ENCODE measurements at places on chromosomes 12 and 14.

- DNase-seq, result no peak
Observed at GRCh38 chr12:28164644-28165275, 25.5 kb upstream of the CCDC91 start.

DNA sequence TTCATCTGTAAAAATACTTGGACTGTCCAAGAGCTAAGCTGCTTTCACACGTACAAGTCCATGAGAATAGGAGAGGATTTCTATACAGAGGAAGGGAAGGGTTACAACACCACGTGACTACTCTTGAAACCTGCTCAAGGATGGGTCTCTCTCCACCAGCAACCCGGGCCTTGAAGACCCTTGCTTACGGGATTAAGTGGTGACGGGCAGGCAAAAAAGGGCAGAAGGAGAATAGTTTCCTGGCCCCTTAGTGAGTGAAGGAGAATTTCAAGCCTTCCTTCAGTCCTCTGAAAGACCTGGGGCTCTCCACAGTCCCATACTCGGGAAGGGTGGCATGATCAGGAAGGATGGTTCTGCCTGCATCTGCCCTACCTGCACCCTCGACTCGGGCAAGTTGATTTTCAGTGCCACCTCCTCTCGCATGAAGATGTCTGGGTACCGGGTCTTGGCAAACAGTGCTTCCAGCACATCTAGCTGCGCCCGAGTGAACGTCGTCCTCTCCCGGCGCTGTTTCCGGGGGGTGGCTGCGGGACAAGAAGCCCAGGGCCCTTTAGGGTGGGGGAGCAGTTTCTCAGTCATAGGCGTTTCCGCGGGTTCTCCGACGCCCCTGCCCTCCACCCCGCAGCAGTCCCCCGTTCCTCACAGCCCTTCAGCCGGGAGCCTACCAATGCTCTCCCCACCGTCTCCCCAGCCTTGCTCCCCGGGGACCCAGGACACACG, 6.3 kb downstream of the OTX2 start:
- no peak for DNase-seq

DNA sequence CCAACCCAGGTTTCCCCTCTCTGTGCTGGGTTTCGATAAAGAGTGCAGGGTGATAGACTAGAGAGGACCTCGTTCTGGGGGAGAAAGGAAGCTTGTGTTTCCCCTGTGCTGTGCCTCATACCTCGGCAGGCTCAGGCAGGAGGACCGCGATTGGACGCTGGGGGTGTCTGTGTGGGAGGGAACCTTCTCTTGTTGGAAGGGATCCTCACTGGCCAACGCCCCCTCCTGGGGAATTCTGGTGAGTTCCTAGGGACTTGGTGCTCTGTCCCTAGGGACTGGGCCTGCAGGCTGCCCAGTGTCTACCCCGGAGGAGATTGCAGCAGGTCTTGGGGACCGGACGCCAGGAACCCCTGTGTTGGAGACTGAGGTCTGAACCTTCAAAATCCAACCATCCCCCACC, 157.4 kb upstream of the PRMT8 start:
- no peak for DNase-seq

DNA sequence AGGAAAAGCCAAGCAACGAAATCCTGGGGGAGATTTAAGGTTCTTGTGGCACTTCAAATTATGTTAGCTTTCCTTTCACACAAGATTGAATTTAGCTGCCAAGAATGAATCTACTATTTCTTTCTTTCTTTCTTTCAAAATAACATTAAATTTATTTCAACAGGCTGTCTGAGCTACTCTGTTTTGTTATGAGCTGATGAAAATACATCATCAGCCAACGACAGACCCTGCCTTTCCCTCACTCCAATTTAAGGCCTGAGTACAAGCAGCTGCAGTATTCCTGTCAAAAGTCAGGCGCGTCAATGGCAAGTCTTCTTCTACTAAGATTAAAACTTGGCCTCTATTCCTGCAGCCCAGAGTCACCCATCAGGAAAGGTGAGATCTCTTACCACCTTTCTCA, 347.7 kb upstream of the FLRT2 start:
- DNase-seq, result no peak

- no peak for DNase-seq
Observed at GRCh38 chr12:83818881-83819280, 1093.7 kb downstream of the SLC6A15 start.

- DNase-seq, result peak; percentile 63
Observed at GRCh38 chr12:75329918-75330826, at the start of gene CAPS2. TSS of gene CAPS2 (minus strand) at chr12:75330324. CDS start at chr12:75326498, 3,826 bp downstream.

DNA sequence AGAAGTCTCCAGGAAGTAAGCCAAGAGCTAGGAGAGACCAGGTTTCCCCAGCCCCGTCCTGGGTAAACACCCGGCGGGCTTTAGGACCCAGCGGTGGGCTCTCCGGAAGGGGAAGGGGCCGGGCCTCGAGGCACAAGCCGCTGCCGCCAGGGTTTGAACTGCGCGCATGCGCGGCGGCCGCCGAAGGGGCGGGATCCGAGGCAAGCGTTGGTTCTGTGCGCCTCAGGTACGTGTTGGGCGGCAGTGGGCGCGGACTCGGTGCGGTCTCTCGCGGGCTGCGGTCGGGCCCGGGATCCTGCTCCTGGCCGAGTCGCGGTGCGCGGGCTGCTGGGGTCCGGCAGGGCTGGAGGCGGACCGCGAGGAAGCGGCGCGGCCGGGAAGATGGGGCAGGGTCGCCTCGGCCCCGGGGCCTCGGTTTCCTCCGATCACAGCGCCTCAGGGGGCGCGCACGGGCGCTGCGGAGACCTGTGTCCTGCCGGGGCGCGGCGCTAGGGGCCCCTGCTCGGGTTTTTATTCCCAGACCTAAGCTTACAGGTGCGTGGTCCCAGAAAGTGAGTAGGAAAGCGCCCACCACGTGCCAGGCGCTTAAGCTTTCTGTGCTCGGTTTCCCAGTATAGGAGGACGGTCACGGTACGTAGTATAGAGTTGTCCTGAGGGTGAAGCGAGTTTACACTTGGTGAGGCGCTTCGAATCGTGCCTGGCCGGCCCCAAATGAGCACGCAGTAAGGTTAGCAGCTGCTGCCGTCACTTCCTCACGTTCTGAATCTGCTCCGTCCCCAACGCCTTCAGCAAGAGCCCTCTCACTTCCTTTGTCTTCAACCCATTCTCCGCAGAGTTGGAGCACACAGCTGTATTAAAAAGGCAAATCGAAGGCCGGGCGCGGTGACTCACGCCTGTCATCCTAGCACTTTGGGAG, at the start of gene TDP1:
TSS of gene TDP1 (plus strand) at position 183 of the 916 bp plus-strand sequence. CDS start 7,188 bp downstream, outside the sequence.
- DNase-seq, result peak; percentile 98

GRCh38 chr14:68753690-68754089, 39.2 kb downstream of the ZFP36L1 start:
- DNase-seq, result no peak

- no peak for DNase-seq
Observed at GRCh38 chr14:94601884-94602391, 10.3 kb upstream of the SERPINA3 start.

GRCh38 chr14:54617467-54617866, 50.5 kb downstream of the SAMD4A start:
- no peak for DNase-seq

DNA sequence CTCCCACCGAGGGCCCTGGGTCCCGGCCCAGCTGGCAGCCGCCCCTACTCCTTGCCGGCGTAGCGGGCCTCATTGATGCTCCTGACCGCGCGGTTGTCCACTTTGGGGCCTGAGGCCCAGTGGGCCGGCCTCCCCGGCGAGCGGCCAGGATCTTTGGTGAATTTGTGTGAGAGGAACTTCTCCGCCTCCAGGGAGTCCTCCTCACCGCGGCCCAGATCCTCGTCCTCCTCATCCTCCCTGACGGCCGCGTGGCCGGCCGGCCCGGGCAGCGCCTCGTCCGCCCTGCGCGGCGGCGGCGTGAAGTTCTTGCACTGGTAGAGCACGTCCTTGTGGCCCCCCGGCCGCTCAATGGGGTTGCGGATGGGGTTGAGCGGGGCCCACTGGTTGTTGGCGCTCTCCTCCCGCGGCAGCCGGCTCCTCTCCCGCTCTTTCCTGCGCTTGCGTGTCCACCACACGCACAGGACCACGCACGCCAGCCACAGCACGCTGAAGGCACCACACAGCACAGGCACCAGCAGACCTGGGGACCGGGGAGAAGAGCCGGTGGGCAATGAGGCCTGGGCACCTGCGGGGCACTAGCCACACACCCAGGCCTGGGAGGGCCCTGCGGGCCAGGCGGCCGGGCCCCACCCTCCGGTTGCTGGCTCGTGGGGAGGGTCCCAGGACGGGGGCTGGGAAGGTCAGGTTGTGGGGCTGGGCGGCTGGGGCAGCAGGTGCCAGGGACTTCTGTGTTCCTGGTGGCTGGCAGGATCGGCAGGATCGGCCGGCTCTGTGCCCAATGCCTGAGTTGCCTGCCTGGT, 25.7 kb downstream of the JAG2 start:
- no peak for DNase-seq

DNA sequence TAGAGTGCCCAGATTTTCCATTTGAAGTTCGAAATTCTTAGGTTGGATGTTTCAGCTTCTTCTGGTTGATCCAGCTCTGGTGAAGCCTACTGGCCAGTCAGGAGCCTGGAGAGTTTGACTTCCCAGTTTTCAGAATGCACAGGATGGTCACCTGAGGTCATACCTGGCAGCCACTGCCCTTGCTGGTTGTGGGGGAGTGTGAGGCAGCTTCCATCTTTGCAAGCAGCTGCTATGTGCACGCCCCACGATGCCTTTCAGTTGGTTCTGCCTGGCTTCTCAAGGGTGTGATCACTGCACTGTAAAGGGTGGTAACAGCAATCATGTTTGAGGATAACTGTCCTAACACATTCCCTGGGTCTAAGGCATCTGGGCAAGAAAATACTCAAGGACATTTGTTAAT, 15.4 kb downstream of the CCDC92 start:
- no peak for DNase-seq

Data from CD4-positive, alpha-beta T cell treated with Interferon alpha-2 for 1 hour (primary cell).